Tibial artery (tissue), 4 donors: ENCODE measurements at places on chromosomes 5 and 9.

GRCh38 chr5:94689908-94690307 is 71.4 kb downstream of the SLF1 start:
- DNase-seq = no peak

- DNase-seq = no peak
Observed at GRCh38 chr5:95904827-95905226, 56.8 kb downstream of the ELL2 start.

DNA sequence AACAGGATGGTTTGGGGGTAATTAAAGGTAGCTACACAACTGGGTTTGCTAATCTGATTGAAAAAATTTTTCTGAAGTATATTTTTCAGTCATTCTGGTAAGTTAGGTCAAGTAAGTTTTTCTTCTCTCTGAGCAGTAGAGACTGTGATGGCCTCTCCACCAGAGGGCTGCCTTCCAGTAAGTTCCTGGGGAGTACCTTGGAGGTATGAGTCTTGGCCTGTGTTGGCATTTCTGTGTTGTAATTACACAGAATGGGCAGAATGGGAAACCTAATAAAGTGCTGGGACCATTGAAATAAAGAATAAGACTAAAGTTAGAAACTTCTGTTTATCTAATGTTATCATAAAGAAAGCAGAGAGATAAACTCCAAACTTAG is 430.8 kb downstream of the ARHGEF28 start:
- no peak for DNase-seq

GRCh38 chr5:179199246-179199645 is 139.1 kb downstream of the ZNF354C start:
- no peak for DNase-seq

GRCh38 chr9:4237748-4238511 is 61.9 kb downstream of the GLIS3 start:
- peak; percentile 27 for DNase-seq
